ENCODE measurements at places on chromosomes 3 and 15. TPM values are rescaled to one million over a fixed set of nuclear protein-coding genes. Genes with fewer than 3 reads are reported as not detected.

DNA sequence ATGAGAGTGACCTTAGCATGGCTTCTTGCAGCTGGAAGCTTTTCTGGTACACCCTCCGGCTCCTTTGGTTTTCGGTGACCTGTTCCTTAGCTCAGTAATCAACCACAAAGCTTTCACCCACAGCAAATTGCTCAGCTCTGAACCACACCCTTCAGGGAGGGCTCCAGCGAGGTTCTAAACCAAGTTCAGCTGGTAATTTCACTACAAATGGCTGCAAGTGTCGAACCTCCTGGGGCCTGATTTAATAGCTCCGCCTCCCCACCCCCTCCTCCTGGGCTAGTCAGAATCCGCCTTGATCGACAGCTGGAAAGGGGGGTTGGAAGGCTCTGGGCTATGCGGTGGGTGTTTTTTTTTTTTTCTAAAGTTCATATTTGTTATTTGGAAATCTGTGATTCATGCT is 150.9 kb upstream of the MCTP2 start:
- DNase-seq: peak; percentile 33

Gene ARRDC4
- 19.4 TPM for polyA plus RNA-seq

- DNase-seq: peak; percentile 67
Observed at GRCh38 chr3:10758304-10759037, 57.6 kb upstream of the SLC6A11 start.

Gene HRG
- polyA plus RNA-seq: not detected

Gene TPRG1
- 2.2 TPM for polyA plus RNA-seq

- DNase-seq: no peak
Observed at GRCh38 chr3:102158080-102158740, 276.6 kb upstream of the ZPLD1 start.

GRCh38 chr3:62046326-62046725 is 327.0 kb downstream of the FEZF2 start:
- DNase-seq: no peak

Gene NDN
- polyA plus RNA-seq: 173 TPM
